Left lobe of liver (tissue), 2 donors: ENCODE measurements at places on chromosomes 11 and 22. TPM values are rescaled to one million over a fixed set of nuclear protein-coding genes. Genes with fewer than 3 reads are reported as not detected.

DNA sequence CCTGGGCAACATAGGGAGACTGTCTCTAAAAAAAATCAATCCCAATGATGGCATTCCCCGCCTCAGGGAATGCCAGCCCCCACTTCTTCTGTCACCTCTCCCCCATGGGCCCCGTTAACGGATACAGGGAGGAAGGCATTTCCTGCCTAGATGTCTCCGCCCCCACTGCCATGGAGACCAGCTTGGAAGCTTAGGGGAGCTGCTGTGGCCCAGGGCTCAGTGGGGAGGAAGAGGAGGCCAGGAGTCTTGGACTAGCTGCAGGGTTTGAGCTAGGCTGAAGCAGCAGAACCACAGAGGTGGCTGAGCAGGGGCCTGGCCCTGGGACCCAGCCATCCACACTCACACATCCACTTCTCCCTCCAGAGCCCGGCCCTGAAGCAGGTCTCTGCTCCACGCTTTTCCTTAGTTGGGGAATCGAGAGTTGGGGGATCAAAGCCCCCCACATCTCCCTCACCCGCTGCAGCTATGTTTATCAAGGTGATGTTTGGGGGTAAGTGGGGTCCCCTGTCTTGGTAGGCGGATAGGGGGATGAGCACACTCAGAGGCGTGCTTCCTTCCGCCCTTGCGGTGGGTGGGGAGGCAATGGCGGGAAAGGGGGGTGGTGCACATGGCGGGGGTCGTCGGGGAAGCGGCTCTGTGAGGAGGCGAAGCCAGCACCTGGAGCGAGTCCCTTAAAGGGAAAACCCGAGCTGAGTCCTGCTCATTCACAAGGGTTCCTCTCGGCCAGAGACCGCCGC is at the start of gene C22orf15:
TSS of gene C22orf15 (plus strand) at position 149 of the 737 bp plus-strand sequence. CDS start at position 466, 317 bp downstream.
- DNase-seq, result no peak

DNA sequence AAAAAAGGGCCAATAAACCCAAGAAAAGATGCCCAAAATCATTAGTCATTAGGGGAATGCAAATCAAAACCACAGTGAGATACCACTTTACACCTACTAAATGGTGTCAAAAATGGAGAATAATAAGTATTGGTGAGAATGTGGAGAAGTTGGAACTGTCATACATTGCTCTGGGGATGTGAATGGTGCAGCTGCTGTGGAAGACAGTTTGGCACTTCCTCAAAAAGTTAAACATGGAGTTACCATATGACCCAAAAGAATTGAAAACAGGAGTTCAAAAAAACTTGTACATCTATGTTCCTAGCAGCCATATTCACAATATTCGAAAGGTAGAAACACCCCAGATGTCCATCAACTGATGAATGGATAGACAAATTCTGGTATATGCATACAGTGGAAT is 24.5 kb upstream of the DLAT start:
- no peak for DNase-seq

DNA sequence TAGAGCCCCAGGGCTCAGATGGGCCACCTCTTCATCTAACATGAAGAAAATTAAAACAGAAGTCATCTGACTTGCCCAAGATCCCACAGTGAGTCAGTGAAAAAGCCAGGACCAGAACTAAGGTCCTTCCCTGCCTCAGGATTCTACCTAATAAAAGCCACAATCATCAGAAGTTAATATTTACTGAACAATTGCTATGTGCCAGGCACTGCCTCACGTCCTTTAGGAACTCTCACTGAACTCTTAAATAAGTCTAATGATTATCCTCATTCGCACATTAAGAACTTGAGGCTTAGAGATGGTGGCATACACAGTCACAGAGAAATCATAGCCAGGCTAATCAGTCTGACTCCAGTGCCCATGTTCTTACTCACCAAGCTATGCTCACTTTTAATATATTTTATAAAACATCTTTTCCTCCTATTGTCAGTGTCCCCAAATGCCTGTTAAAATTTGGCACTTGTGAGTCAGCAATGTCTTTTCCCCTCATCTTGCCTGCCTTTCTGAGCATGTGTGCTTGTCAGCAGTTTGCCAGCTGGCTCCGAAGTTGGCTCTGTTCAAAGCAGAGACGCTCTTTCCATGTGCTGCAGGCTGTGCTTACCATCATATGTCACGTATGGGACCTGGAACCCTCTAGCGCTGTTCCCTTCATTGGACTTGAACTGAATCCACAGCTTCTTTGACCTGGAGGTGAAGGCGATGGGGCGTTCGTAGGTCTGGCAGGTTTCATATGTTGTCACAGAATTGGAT is 21.5 kb upstream of the NRIP3 start:
- DNase-seq, result no peak

GRCh38 chr11:120893440-120894201 is 130.3 kb upstream of the TBCEL start:
- DNase-seq, result no peak

Gene IRAG1
- total RNA-seq, result 0.53 TPM

DNA sequence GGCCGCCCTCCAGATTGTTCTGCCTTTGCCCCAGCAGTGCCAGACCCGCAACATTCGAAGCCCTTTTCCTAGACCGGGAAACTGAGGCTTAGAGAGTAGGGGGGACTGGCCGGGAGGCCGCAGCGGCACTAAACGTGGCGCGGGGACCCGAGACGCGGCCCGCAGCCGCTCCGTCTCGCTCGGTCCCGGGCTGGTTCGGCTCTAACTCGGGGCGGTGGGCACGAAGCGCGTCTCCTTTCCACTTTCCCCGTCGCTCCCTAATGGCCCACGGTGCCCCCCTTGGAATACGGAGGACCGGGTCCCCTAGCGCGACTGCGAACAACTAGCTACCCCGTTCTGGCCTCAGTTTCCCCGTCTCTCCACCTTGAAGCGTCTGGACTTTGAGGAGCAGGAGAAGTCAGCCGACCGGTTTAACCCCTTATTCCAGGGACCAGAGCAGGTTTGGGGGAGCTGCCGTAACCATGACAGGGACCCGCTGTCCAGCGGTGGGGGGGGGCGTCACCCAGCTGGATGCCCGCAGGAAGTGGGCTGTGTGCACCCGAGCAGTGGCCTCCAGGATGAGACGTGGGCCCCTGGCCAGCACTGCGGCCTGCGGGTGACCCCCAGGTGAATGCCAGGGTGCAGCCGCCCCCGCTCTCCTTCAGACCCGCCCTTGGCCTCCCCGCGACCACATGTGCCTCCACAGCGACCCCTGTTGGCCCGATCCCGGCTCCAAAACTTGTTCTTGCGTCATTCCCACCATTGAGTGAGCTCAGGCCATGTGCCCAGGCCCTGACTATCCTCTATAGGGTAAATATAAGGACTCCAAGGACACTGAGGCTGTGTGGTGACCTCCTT is 1.1 kb downstream of the CDC42EP1 start:
- peak; percentile 95 for DNase-seq

DNA sequence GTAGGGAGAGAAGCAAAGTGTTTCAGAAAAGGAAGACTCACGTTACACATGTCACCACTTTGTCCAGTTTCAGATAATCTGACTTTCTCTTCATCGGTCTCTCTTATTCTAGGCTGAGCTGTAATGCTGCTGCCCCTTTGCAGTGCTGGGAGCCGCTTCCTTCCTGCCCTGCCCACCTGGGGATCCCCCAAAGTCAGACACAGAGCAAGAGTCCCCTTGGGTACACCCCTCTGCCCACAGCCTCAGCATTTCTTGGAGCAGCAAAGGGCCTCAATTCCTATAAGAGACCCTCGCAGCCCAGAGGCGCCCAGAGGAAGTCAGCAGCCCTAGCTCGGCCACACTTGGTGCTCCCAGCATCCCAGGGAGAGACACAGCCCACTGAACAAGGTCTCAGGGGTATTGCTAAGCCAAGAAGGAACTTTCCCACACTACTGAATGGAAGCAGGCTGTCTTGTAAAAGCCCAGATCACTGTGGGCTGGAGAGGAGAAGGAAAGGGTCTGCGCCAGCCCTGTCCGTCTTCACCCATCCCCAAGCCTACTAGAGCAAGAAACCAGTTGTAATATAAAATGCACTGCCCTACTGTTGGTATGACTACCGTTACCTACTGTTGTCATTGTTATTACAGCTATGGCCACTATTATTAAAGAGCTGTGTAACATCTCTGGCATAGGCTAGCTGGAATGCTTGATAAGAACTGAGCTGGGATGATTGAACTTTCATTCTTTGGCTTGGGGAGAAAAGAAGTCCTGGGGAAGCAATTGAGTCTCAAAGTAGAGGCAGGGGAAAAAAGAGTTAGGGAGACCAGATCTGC is 31.2 kb upstream of the SMIM35 start:
- no peak for DNase-seq

GRCh38 chr11:33941637-33942160 is 49.8 kb upstream of the LMO2 start:
- DNase-seq, result no peak
